Esophagus squamous epithelium (tissue), 5 donors: ENCODE measurements at places on chromosomes 3 and 15.

GRCh38 chr3:181703601-181704420 is 7.9 kb upstream of the SOX2 start:
- no peak for DNase-seq

GRCh38 chr3:81274671-81275070 is 486.8 kb downstream of the GBE1 start:
- DNase-seq: no peak

- no peak for DNase-seq
Measured at GRCh38 chr3:32376115-32376514, 15.5 kb upstream of the CMTM7 start.

- no peak for DNase-seq
Measured at GRCh38 chr3:191425322-191425734, 35.6 kb upstream of the PYDC2 start.

DNA sequence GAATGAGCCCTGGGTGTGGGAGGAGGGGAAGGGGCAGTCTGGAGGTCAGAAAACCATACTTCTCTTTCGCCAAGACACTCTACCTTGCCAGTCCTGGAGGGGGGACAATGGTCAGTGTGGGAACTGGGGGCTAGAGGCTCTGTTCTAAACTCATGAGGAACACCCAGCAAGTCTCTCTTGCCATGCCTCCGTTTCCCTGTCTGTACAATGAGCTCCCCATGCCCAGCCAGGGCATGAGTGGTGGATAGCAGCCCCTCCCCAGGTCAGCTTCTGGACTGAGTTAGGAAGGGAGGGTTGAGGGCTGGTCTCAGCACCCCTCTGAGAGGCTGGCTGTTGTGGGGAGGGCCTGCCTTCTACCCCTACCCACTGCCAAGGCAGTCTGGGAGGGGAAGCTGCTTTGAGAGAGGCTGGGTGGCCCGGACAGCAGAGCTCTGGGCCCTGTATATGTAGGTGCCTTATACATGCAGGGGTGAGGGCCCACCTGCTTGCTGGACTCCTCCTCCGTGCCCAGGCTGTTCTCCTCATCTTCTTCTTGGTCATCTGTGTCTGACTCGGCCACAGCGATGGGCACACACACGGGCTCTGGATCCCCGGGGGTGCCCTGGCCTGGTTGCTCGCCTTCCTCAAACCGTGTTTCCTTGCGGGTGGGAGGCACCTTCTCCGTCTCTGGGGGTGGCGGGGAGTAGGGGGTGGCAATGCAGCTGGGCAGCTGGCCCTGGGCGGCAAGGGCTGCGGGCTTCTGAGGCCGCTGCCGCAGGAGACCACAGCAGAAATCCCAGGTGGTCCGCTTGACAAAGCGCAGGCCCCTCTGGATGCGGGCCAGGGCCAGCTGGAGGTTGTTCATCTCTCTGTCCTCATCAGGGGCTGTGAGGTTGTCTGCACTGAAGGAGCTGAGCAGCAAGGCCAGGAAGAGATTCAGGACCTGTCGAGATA is 68.8 kb downstream of the SCN5A start:
- DNase-seq: no peak

- DNase-seq: no peak
Measured at GRCh38 chr15:41474436-41474835, 19.2 kb upstream of the ITPKA start.

DNA sequence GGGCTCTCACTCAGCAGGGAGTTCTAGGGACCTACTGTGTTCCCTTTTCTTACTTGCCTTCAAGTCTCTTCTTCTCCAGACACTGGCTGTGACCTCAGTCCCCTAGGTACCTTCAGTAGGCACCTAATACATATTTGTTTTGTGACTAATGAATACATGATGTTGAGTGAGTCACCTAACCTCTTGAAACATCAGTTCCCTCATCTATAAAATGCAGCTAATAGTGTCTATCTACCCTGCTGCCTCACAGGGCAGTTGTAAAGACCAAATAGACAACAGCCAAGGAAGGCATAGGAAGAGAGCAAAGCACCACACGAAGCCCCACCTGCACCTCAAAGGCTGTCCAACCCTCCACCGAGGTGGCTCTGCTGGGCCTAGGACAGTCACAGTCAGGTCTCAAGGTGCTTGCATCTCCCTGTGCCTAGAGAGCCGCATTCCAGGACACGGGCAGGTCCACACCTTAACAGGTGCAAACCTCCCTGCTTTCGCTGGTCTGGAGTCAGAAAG is 29.1 kb downstream of the DAPK2 start:
- no peak for DNase-seq

DNA sequence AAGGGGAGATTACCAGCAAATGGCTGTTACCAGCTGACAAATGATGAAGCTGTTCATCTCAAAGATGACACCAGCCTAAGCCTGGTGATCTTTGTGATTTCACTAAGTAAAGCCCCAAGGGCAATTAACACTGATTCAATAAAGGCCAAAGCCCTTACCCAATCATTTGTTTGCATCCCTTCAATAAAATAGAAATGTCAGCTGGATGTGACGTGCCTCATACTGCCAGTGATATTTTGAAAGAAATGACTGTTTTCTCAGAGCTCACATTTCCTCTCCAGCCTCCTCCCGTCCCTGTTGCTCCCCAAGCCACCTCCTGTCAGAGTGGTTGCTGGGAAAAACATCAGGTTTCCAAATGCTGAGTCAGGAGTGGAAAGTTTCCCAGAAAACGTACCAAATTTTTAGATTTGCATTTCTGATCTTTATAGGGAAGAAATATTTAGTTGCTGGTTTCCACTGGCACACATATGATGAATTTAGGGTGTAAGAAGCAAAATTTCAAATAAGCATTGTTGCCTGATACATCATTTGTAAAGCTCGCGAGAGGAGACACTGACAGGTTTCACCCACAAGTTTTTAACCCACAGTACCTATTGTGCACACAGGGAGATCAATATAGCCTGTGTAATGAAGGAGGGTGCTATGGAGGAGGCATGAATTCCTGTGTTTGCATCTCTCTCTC is 21.0 kb downstream of the C2CD4A start:
- DNase-seq: no peak

GRCh38 chr3:123298903-123299302 is 97.2 kb downstream of the SEC22A start:
- DNase-seq: no peak

DNA sequence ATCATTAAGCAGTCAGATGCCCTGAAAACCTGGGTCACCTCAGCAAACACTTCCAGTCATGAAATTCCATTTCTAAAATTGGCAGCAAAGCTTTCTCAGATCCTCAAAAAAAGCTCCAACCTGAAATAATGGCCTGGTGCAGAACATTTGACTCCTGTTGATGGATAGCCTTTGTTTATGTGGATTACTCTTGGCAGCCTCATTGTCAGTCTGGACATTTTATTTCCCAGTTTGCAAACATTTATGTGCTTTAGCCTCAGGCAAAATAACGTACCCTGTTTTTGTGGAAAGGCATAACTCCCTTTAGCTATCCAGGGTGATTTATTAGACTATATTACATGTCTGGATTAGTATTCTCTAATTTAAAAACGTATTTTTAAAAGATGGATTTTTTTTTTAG is 53.9 kb downstream of the PXYLP1 start:
- no peak for DNase-seq

GRCh38 chr15:69668039-69668705 is 215.6 kb downstream of the RPLP1 start:
- no peak for DNase-seq

- no peak for DNase-seq
Measured at GRCh38 chr3:17144665-17144993, 259.9 kb downstream of the PLCL2 start.

DNA sequence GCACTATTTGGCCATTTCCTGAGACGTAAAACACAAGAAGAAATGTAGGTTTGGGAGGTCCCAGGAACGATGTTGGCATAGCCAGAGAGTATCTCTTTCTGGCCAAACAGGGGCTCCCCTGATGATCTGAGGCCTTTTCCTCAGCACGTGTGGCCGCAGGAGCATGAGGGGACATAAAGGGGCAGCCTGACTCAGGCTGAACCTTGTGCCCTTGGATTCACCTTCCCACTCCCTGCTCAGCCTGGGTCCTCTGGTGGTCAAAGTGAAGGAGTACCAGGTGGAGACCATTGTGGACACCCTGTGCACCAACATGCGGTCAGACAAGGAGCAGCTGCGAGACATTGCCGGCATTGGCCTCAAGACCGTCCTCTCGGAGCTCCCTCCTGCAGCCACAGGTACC is 10.6 kb downstream of the CAND2 start:
- no peak for DNase-seq

GRCh38 chr3:111610612-111611054 is 15.5 kb upstream of the ZBED2 start:
- no peak for DNase-seq

- no peak for DNase-seq
Measured at GRCh38 chr3:192408647-192409200, 318.6 kb downstream of the FGF12 start.

DNA sequence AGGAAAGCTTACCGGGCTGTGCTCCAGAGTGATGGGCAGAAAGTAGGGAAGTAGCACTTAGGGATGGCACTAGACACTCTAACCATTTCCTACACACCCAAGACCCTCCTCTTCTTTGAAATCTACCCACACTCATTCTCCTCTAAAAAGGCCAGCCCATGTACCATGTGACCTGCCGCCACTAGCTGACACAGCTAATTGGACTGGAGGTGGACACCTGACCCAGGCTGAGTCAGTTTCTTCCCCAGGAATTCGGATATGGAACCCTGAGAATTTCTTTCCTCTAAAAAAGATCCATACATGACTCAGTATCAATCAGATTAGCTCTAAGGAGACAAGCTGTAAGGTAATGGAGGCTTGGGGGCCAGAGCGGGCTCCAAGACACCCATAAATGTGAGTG is 60.1 kb downstream of the DCLK3 start:
- DNase-seq: no peak

DNA sequence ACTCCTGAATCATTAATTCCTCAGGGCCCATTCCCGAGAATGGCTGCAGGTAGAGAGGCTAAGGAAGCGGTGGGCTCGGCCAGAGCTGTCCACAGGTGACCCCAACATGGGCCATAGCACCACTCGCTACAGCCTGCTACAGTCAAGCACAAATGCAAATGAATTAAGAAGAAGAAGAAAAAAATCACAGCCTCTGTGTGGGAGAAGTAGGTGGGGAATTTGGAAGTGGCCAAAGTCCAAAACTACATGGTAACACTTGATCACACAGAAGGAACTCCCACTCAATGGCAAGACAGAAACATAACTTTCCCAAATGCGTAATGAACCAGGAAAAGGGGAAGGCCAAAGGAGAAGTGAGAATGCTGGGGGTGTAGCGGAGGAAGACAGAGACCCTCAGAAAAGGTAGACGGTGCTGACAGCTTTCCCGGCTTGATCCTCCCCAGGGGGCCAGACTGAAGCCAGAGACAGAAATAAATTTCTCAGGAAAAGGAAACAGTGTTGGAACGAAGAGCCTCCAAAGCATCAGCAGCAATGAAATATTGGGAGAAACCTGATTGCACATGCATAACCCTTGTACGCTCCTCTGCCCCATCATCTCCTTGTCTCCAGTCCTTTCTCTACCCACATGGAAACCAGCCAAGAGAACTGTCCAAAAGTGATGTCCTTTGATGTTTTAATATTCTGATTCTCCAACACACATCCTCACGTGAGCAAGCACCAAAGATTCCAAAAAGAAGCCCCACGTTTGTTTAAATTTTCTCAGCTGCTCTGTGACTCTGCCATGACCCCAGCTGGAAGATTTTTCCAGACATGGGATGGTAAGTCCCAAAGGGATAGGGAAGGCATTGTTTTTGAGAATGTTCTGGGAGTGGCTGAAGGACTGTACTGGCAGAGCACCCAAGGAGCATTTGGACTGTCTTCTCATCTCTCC is 107.6 kb downstream of the OXNAD1 start:
- DNase-seq: no peak

DNA sequence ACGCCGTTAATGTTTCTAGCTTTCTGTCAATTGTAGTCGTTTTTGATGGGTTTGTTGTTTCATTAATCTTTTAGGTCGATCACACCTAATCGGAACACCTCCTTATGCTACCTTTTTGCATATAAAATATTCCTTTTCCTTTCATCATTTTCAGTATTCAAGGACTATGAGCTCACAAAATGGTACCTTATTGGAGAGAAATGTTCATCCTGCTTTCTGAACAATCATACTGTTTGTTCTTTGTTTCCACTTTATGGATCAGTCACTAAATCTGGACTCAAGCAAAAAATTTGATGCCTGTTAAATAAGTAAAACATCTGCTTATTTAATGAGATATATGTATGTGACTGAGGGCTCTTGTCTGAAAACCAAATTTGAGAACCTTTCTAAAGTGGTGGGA is 1.1 kb downstream of the KIF15 start:
- no peak for DNase-seq

DNA sequence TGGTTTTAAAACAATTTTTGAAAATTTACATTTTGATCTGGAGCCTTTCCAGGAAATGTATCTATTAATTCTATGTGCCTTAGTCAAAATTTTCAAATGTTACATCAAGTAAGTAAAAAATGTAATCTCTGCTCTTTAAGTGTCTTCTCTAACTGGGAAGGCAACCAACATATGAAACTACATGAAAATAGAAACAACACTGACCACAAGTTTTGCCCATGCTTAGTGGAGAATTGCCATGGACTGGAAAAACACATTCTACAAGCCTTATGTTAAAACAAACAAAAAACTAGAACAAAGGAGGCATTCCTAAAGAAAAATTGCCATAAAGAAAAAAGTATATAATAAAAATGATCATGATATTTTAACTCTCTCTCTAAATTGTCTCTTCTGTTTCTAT is 75.9 kb upstream of the SPRED1 start:
- DNase-seq: no peak

- no peak for DNase-seq
Measured at GRCh38 chr15:74549816-74550215, 8.8 kb downstream of the ARID3B start.

GRCh38 chr3:171796625-171797264 is 13.5 kb downstream of the PLD1 start:
- DNase-seq: no peak

- DNase-seq: no peak
Measured at GRCh38 chr3:14336749-14337598, 65.4 kb upstream of the SLC6A6 start.

DNA sequence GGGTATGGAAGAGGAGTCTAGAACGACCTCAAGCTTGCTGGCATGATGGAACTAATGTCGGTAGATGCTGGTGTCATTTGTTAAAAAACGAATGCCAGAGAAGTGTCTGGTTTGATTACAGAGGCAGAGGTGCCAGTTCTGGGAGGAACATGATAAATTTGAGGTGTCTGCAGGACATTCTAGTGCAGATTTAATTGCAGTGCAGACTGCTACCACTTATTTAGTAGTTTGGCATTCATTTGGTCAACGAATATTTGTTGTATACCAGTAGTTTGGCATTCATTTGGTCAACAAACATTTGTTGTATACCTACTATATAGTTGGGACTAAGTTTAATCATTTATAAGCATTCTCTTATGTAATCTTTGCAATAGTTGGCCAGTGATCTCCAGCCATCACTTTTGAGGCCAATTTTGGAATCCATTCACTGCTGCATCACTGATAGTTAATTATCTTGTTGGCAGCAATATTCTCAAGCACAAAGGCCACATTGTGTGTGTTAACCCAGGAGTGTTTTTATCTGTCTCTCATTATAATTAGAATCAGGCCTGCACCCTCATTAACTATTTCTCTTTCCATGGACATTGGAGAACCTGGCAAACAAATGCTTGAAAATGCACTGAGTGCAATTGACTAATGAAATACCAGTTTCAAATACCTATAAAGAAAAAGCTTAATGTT is 19.5 kb upstream of the TGFBR2 start:
- DNase-seq: no peak

GRCh38 chr15:60760646-60761504 is 281.9 kb upstream of the ICE2 start:
- DNase-seq: no peak

GRCh38 chr15:77808075-77808474 is 175.4 kb upstream of the LINGO1 start:
- no peak for DNase-seq
